ENCODE measurements at places on chromosomes 3 and 15.

- DNase-seq = no peak
Observed at GRCh38 chr3:33317963-33318709, 40.9 kb downstream of the FBXL2 start.

DNA sequence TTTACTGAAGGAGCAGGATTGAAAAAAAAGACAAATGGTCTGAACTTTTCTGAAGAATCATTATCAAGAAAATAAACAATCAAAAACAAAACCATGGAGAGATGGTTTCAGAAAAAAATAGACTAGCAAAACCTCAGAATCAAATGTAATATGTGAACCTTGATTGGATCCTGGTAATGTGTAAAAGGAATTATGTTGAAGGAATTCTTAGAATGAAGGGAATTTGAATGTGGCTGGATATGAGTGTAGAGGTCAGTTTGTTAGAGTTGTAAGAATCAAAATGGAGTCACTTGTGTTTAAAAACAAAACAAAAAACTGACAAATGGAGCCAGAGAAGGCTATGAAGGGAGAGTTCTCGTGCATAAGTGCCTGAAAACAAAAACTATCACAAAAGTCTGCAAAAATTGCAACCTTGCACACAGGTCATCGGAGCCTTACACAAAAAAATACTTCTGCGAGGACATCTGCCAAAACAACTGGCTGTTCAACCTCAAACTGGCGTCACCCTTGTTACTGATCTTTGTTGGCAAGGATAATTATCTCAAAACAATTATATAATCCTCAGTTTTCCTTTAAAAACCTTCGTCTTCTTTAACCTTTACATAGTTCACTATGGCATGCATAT lies 19.1 kb upstream of the ATP13A3 start:
- DNase-seq = no peak

GRCh38 chr3:140160553-140160952 lies 225.6 kb downstream of the CLSTN2 start:
- DNase-seq = no peak

DNA sequence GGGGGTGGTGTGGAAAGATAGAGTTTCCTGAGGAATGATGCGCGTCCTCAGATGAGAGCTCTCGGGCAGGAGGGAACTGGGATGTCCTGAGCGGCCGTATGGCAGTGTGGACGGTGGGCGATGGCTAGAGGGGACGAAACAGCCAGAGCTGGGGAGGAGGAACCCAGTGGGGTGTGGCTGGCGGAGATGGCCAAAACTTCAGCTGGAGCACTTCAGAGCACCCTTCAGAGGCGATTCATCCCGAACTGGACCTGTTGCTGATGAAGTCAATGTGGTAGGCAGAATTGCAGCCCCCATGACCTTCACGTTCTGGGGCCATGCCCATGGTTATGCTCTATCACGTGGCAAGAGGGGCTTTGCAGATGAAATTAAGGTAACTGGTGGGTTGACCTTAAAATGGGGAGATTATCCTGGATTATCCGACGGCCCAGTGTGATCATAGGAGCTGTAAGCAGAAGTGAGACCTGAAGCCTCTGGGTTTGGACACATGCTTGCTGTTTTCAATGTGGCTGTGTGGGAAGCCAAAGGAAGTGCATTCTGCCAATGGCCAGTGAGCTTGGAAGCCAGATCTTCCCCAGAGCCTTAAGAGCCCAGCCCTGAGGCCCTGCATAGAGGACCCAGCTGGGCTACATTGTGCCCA lies 52.3 kb downstream of the ATP1B3 start:
- no peak for DNase-seq

- DNase-seq = no peak
Observed at GRCh38 chr15:69493406-69493805, 40.8 kb downstream of the RPLP1 start.

DNA sequence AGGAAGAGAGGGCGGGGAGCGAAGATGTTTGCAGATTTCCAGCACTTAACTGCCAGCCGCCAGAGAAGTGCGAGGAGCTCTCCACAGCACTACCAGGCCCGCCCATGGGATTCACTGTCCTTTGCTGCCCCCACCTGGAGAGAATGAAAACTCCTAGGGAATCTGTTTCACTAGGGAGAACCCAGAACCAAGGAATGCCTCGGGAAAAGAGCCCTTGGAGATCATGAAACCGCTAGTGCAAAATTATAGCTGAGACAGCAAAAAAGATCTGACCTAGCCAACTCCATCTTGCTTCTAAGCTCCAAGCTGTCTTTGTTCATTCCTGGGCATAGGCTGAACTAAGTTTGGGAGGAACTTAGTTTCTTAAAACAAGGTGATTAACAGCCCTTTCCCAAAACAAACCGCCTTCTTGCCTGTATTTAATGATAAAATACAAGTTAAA lies 82.6 kb upstream of the GCNT3 start:
- DNase-seq = peak; percentile 92

GRCh38 chr3:4985330-4986174 lies 6.3 kb downstream of the BHLHE40 start:
- DNase-seq = no peak

GRCh38 chr3:16995601-16996000 lies 110.8 kb downstream of the PLCL2 start:
- DNase-seq = no peak

- DNase-seq = no peak
Observed at GRCh38 chr15:44763187-44763586, 26.9 kb downstream of the TRIM69 start.

DNA sequence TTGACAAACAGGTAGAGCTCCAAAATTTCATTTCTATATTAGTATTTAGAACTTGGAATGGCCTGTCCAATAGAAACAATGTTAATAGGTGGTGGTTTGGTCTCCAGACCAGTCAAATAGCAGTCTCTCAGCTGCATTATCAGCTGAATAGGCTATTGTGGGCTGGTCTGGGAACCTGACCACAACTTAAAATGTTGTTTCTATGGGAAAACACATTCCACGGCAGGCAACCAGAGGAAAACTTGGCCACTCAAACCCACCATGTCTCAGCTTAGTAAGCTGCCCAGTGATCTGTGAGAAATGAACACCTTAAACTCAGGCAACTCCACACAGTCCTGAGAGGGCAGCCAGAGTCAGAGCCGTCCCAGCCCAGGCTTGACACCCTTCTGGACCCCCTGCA lies 20.4 kb downstream of the FBN1 start:
- no peak for DNase-seq

DNA sequence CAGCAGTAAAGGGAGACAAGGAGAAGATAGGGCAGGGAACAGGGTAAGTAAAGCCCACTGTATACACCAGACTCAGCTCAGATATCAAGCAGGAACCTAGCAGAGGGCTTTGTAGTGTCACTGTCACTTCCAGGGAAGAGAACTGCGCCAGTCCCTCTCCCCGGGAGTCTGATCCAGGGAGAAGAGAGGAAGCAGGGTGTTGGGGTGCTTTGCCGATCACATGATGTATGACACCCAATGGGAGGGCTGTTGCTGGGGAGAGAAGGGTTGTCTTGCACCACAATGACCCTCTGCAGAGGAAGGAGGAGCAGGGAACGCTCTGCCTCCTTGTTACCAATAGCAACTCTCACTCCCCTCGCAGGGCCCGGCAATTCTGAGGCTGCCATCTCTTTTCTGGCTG lies 147.2 kb upstream of the SLC2A2 start:
- no peak for DNase-seq

DNA sequence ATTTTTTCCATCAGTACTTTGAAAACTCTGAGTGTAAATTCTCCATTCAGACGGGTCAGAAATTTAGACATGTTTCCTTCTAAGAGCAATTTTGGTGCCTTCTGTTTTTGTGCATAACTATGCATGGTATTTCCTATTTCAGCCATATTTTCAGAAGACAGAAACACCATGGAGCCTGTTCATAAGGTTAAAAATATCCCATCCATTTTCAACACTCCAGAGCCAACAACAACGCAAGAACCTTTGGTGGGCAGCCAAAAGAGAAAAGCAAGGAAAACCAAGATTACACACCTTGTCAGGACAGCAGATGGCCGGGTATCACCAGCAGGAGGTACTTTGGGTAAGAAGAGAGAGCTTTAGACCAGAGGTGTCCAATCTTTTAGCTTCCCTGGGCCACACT lies 275.6 kb downstream of the BBX start:
- no peak for DNase-seq

Measured in neural crest cell (in vitro differentiated cells).